ENCODE measurements at places on chromosomes 2 and 18.

- DNase-seq = no peak
These were observed 397.6 kb downstream of the FBXO15 start for GRCh38 chr18:73750052-73750451.

GRCh38 chr18:64270121-64270520 is 121.2 kb upstream of the LINC00305 start:
- no peak for DNase-seq

DNA sequence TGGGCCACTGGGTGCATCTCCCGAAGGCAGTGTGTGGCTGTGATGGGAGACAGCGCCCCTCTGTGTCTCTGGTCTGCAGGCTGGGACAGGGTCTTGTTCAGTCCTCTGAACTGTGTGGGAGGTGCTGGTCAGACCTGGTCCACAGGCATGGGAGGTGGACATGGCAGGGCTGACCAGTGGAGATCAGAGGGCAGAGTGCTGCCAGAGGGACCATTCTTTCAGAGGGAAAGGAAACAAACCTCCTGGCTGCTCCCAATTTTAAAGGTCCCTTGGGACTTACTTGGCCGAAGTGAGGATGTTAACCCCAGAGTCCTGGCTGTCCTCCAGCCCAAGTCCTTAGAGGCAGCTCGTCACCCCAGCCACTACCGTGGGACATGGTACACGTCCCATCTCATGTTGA is 4.0 kb downstream of the CAPN13 start:
- DNase-seq = no peak

- DNase-seq = no peak
These were observed 49.2 kb downstream of the MYCN start for GRCh38 chr2:15989559-15989958.

- DNase-seq = no peak
These were observed 86.7 kb downstream of the PLB1 start for GRCh38 chr2:28582595-28582994.

GRCh38 chr18:13165636-13166423 is 52.7 kb upstream of the LDLRAD4 start:
- no peak for DNase-seq

- DNase-seq = no peak
These were observed 337.8 kb upstream of the TCF4 start for GRCh38 chr18:55925772-55926171.

DNA sequence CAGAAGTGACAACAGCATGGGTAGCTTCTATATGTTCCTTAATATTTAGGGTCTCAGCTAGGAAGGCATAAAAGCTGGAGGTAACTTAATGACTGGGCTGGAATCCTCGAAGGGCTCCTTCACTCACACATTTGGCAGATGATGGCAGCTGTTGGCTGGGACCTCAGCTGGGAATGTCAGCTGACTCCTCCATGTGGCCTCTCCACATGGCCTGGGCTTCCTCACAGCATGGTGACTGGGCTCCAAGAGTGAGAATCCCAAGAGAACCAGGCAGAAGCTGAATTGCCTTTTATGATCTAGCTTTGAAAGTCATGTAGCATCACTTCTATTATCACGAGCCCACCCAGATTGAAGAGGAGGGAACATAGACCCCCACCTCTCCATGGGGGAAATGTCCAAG is 54.9 kb downstream of the TET3 start:
- no peak for DNase-seq

DNA sequence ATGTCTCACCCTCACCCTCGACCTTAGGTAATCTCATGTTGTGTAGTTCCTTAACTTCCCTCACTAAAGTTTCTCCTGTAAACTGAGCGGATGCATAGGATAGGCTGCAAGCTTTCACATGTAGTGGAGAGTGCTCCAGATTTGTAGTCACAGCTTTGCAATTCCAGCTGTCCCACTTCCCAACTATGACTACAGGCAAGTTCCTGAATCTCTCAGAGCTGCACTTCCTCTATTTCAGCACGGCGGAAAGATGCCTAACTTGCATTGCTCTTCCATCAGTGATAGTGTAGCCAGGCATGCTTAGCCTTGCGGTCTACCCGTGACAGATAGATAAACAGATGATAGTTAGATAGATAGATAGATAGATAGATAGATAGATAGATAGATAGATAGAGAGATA is 183.1 kb upstream of the CCDC68 start:
- no peak for DNase-seq

DNA sequence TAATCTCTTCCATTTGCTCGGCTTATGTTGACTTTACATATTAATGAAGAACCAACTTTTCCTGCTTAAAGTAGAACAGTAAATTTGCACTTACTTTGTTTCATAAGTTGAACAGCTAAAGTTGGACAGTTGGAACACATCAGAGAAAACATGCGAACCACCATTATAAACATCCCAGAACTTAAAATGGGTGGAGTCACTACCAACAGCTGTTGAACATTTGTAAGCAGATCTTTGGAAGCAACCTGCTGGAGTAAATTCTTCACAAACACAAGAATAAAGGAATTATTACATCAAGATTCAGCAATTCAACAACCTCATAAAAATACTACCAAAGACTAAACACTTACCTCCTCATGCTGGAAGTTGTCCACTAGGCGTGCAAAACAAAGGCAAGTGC is 96.4 kb upstream of the DNER start:
- no peak for DNase-seq

GRCh38 chr2:30821960-30822359 is 14.7 kb upstream of the CAPN13 start:
- DNase-seq = no peak

Measured in HTR-8/SVneo (cell line).